ENCODE measurements at places on chromosomes 2 and 18.

DNA sequence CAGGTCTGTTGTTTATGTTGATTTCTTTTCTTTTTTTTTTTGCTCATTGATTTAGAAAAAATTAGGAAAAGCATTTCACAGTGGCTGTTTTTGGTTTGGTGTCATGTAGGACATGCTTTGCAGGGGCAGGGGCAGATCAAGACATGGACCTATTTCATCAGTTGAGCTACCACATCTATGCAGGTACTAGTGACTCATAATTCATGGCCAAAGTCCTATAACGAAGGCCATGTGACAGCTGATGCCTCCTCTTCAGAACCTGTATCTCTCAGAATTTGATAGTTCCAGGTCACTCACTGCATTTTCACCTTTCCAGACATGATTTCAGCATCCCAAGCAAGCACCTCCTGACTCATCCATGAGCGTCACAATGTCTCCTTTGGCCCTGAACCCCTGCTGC is 195.8 kb downstream of the ALK start:
- DNase-seq, result no peak

DNA sequence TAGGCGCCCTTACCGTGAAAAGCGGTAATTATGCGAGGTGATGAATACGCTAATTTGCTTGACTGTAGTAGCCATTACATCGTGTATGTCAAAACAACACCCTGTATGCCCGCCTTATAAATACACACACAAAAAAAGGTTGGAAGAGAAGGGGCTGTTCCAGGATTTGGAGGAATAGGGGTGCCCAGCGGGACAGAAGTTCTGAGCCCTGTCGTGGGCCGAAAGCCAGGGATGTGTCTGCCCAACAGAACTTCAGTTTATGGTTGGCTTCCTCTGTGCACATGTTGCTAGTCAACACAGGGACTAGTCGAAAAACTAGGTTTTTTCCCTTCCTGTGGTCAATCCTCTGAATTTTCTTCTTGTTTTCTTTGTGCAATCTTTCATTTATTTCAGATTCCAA is 182.5 kb downstream of the ACKR3 start:
- no peak for DNase-seq

GRCh38 chr18:73479477-73479876 is 611.7 kb upstream of the NETO1 start:
- DNase-seq, result no peak

DNA sequence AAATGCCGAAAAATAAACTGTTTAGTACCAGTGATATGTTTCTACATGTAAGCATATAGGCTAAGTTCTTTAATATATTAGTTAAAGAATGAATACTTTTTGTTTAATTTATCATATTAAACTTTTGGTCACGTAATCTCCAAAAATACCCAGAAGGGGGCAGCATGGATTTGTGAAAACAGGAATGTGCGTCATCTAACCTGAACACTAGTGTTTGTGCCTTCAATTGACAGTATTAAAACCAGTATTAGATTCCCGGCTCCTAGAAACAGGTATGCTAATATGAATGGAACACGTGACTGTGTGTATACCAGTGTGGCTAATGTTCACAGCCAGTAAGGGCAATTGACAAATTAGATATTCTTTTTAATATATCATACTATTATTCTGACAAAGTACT is 51.8 kb downstream of the WDR7 start:
- peak; percentile 15 for DNase-seq

DNA sequence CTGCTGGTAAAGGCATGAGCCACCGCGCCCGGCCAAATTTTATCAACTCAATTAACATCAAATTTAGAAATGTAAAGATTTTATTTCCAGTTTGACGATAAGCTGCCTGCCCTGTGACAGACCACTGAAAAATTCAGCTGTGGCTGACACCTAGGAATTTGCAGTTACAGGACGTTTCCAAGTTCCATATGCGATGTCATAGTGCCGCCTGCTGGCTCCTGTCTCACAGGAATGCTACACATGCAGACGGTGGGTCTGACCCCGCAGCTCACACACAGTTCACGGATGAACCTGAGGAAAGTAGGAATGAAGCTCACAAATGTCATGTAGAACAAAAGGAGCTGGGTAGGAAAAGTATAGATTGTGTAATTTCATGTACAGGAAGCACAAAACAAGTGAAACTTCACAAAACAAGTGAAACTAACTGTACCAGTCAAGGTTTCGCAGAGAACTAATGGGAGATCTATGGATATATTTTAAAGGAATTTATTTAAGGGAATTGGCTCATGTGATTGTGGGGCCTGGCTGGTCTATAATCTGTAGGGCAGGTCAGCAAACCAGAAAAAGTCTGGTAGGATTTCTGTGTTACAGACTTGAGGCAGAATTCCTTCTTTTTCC is 13.2 kb upstream of the SEH1L start:
- peak; percentile 29 for DNase-seq

DNA sequence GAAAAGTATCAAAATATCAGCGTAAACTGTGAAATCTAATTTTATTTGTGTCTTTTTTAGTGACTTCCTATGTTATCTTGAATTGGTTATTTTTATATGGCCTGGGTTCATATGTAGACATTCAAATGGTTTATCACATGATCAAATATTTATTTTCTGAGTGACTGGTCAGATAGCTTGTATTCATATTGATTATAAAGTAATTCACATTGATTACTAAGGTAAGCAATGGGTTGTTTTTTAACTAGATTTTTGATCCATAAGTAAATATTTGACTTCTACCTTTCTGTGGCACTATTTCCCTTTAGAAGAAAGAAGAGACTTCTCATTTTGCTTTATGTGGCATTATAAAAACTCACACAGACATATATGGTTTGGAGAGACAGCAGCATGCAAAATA is 260.5 kb downstream of the TCF4 start:
- no peak for DNase-seq

GRCh38 chr2:62814123-62814522 is 108.6 kb downstream of the EHBP1 start:
- DNase-seq, result no peak

DNA sequence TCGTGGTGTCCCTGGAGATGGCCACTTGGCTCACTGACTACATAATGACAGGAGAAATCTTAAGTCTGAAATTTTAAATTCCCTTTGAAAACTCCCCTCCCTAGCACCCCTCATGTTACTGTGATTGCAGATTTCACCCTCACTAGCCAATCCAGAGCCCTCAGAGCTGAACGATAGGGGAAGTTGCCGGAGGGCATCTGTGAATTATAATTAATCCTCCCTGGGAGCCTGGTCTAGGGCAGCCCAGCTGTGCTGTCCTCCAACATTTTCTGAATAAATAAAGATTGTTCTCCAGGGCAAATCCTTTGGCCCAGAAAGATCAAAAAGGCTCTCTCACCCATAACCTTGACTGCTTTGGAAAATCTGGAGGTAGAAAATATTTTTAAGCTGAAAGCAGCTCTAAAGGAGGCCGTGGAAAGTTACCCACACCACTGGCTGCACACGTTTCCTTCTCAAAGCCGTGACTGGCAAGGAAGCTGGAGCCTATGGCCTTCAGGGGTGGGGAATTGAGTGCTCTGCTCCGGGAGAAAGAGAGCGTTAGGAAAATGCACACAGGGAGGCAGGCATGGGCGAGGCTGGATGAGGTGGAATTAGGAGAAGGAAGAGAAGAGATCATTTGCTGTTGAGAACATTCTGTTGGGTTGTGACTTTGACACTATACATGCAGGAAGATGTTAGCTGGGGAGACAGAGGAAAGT is 68.9 kb upstream of the CNGA3 start:
- no peak for DNase-seq

- DNase-seq, result peak; percentile 74
Measured at GRCh38 chr2:23584054-23584745, 199.2 kb downstream of the KLHL29 start.

DNA sequence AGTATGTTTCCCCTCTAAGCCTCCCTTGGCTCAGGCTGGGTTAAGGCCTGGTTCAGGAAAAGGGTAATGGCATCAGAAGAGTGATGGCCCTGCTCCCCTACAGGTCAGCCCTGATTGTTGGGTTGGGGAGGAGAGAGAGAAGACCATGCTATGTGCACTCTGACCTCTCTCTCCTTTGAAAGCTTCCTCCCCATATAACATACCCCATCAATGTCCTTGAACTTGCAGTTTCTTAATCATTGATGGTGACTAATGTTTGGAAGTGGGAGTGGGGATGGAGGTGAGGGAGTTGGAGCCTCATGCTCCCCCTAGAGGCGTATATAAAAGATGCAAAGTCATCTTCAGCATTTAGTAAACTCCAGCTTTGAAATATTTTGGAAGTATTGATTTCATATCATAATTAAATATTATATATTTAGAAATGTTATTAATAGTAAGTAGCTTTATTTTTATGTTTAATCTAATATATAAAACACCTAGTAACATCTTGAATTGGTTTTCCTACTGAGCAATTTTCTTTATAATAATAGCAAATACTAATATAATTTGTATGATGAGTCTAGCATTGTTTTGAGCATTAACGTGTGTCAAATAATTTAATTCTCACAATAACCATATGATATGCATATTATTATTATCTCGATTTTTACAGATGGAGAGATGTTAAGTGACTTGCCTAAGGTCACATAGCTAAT is 8.8 kb downstream of the PLCL1 start:
- DNase-seq, result no peak

GRCh38 chr2:24721470-24721869 is 71.7 kb downstream of the PTRHD1 start:
- DNase-seq, result peak; percentile 52

DNA sequence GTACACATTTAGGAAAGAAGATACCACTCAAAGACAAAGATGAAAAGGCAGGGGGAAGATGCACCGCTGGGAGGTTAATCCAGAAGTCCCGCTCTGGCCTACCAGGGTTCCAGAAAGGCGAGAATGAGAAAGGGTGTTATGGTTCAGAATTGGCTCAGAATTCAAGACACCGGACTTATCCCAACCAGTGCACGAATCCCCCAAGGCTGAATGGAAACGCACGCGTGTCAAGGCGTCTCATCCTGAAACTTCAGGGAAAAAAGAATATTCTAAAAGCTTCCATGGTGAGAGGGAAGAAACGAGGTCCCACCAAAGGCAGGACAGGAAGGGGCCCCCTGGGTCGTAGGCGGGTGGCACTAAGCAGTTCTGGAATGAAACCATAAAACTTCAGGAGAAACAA is 71.9 kb downstream of the SLC66A2 start:
- no peak for DNase-seq

- no peak for DNase-seq
Measured at GRCh38 chr2:159933040-159933726, 129.2 kb downstream of the PLA2R1 start.

DNA sequence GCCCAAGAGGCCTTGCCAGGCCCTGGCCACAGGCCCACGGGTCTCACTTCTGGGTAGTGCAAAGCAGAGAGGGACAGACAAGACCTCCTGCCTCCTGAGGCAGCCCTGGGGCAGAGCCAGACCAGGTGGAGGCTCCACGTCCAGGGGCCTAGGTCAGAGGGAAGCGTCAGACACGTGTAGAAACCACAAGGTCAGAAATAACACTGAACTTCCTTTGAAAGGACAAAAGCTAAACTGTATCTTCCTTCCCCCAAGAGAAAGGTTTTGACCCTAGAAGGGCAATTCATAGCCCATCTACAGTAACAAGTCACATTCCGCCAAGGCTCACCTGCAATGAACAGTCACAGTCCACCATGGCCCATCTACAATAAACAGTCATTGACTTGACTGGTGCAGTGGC is 17.9 kb downstream of the SDC1 start:
- no peak for DNase-seq

DNA sequence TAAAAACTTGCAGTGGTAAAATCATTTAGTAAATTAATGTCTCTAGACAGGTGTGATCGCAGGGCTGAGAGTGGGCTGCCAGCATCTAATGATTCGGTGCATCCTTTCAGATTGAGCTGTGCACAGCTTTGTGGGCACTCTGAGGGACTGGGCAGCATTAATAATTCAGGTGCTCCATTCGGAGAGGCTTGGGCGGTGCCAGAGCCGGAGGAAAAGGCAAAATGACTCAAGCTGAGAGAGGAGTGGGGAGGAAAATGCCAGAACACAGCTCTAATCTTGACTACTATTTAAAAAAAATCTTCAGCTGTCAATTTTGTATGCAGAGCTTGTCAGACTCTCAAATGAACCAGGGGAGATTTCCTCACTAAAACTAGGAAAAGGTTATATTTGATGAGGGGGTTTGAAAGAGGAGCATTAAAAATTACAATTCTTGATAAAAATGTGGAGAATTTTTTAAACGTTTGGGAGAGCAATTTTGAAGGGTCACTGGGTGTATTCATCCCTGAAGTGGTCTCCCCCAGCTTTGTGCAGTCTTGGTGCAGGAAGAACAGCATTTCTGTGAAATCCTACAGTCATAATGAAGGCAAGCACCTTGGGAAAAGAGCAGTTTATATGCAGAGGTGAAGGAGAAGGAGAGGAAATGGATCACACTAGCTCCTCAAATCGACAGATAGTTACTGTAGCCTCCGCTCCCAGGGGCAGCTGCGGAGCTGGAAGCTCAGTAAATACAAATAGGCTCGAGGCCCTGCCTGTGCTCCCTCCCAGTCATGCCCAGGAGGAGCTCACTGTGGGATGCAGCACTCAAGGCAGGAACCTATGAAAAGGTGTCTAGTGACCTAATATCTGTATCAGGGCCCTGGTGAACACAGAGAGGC is 535.4 kb upstream of the RAB6C start:
- DNase-seq, result no peak

GRCh38 chr18:39371996-39372395 is 1806.4 kb upstream of the CELF4 start:
- DNase-seq, result no peak

- DNase-seq, result no peak
Measured at GRCh38 chr2:169711751-169712509, 17.7 kb downstream of the PHOSPHO2 start.

DNA sequence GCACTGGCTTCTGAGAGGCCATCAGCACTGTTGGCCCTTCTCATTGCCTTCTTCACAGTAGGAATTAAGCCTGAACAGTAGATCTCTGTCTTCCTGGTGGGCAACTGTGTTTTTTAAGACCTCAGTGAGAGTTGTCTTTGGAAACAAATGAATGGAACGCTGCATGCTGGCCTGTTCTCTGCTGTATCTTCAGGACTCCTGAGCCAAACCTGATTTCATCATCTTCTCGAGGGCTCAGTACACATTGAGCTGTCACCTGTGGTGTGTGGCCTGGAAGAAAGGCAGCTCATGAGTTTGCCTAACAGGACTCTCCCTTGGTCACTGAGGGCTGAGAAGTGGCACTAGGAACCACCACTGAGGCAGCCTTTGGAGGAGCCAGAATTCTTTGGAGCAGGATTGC is 39.7 kb downstream of the SH3RF3 start:
- DNase-seq, result no peak

DNA sequence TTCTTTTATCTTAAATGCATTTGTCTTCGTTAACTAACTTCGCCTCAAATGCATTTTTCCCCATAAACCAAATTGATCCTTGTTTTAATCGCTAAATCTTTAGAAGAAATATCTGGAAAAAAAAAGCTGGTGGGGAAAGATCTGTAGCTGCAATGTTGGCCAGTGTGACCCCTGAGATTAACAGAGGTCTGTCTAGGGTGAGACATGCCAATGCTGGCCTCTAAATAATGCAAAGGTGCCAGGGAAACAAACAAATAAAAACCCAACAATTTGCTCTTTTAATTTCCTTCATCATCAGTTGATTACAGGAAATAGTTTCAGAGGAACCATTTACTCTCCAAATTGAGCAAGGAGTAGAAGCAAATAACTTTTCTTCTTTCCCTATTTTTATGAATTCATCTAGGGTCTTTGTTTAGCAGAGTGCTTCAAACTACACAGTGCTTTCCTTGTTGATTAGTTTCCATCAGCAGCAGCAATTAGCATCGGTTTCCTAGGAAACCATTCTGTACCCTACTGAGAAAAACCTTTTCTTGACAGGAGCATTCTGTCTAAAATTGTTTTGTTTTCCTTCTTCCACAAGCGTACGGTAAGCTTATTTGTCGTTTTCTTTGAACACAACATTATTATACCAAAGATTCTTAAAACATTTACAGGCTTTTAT is 100.5 kb upstream of the UNC80 start:
- DNase-seq, result peak; percentile 45

GRCh38 chr2:58130238-58130637 is 83.6 kb downstream of the VRK2 start:
- no peak for DNase-seq
